ENCODE measurements at places on chromosomes 11 and 22.

DNA sequence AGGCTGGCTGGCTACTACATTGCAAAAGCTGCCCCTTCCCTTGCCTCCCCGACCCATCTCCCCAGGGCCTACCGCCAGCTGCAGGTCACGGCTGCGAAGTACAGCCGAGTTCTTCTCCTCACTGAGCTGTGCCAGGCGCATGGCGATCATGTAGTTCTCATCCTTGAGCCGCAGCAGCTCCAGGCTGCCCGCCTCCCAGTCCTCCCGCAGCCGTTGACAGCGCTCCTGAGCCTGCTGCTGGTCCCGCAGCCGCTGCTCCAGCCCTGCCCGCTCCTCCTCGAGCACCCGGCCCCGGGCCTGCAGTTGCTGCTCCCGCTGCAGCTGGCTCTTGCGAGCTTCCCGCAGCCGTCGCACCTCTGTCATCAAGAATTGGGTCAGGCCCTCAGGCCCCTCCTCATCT lies 3.3 kb downstream of the CARD10 start:
- no peak for DNase-seq

GRCh38 chr11:34344410-34344767 lies 13.4 kb downstream of the ABTB2 start:
- no peak for DNase-seq

DNA sequence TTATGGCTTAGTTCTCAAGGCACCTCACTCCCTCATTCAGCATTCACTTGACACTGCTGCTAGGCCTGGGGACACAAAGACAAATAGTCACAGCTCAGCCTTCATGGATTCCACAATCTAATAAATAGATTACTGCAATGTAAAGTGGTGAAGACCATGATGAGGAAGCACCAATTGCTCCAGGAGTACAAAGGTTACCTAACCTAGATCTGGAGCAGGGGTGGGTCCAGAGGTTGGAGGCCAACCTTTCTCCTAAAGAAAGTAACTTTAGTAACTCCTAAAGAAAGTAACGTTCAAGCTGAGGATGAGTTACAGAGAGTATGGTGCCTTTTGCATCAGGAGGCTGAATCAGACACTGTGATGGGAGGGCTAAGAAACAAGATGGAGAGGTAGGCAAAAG lies 4.1 kb downstream of the TRIM3 start:
- no peak for DNase-seq

DNA sequence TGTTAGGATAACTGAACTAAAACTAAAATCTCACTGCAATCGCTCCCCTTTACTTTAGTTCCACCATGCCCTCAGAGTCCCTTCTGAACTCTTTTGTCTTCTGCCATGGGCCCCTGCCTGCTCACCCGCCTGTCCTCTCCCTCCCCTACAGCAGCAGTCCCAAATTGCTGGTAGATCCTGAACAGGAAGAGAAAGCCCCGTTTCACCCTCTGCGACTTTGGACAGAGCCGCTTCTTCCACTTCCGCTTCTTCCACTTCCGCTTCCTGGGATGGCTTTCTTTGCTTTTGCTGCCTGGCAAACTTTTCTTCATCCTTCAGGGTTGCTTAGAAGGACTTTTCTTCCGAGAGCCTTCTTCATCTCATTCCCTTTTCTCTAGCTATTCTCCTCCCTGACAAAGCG lies 35.7 kb upstream of the TLCD5 start:
- DNase-seq = no peak

DNA sequence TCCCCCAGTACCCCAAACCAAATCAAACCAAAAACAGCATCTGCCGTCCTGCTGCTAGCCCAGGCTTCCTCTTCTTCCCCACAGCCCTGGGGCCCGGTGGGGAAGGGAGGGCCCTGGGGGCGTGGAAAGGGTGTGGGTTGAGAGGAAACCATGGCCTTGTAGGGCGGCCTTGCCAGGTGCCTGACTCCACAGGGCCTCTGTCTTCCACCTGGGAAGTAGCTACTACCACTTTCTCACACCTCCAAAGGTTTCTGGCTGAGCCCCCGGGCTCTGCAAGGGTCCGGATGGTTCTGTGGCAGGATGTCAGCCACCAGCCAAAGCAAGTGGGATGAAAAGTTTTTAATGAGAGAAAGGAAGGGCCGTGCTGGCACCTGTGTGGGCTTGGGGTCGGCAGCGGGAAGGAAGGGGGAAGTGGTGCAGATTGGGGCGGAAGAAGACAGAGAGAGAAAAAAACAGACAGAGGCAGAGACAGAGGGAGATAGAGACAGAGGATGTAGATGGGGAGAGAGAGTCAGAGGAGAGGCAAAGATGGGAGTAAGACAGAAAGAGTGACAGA lies 10.5 kb downstream of the TPST2 start:
- no peak for DNase-seq

GRCh38 chr11:123152951-123153350 lies 42.1 kb downstream of the CLMP start:
- no peak for DNase-seq

DNA sequence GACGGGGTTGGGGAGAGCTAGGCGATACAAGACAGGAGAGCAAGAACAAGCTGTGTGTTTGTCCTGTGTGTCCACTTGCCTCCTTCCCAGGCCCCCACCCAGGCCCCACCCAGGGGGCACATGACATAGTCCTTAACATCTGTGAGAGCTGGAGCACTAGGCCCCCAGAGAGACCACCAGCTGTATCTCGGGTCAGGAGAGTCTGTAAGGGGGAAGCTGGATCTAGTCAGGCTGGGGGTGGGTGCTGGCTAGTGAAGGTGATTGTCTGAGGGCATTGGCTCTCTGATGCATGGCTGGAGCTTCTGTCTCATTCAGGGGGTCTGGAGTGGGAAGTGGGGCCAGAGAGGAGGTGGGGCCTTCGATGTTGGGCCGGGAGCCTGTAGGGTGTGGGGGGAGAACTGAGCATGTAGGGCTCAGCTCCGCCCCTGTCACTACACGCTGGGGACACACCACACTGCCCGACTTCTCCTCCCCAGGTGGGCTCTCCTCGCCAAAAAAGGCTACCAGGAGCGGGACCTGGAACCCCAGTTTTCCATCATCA lies 571 bp downstream of the P2RX6 start:
- DNase-seq = no peak

Data from left renal cortex interstitium (tissue), 4 donors.